ENCODE measurements at places on chromosomes 11 and 22.
A peak's percentile ranks its signal among the peaks of the same experiment; 100 is the strongest.

DNA sequence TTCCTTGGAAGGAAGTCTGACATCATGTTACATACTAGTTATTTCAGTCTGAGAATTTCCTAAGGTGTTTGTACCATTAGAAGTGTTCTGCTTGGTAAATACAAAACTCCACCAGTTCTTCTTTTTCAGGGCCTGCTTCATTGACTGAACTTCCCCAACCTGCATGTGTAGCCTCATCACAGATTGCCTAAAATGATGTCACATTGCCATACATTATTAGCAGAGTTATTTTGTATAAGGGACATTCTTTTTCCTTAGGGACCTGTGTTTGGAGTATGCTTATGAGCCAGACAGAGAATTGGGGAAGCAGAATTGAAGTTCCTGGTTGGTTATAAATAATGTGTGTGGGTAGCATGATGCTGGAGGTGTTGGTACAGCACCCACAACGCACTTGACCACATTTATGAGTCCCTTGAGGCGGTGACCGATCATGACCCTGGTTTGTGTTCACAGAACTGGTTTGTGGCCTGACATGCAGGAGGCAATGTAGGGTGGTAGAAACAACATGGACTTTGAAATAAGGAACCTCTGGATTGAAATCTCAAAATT lies 16.4 kb upstream of the MMP7 start:
- peak; percentile 95 for DNase-seq

GRCh38 chr11:72808331-72808798 lies 5.8 kb upstream of the ATG16L2 start:
- DNase-seq = peak; percentile 81

GRCh38 chr11:66076561-66076960 lies 6.5 kb downstream of the PACS1 start:
- DNase-seq = no peak

DNA sequence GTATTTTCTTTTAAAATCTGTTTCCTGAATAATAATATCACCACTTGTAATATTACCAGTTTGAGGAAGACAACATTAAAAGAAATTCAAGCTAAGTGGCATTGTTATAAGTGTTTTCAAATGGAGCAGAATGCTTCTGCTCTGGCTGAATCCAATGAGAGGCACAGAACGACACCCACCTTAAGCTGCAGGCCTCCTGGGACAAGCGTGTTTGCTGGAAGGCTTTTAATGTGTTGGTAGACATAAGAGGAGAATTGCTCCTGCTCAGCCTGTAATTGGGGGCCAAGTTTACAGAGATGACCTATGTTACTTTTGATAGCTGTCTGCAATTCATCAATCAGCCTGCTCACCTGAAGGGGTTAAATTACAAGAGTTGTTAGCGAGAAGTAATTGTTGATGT lies 242.2 kb downstream of the DCDC1 start:
- DNase-seq = no peak

- DNase-seq = no peak
Observed at GRCh38 chr11:33377412-33378370, 120.5 kb downstream of the HIPK3 start.

DNA sequence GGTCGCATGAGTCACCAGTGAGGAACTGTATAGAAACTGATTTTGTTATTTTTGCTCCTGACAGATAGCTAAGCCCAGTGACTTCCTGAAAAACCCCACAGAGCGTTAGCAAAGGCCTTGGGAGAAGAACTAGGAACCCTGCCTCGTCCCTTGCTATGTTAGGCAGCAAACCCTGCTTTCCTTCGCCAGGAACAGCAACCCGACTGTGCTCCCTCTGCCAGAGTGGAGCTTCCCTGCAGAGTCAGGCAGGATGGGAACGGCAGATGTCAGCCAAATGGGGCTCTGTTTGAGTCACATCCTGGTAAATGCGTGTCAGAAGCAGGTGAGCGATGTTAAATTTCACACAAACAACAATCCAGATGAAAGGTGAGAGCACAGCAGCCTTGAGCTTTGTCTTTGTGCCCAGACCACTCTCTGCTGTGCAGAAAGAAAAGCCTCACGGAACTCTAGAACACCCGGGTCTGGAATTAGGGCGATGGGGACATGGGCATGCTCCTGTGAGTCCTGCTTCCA lies 186.6 kb downstream of the ADAMTS15 start:
- DNase-seq = no peak

- no peak for DNase-seq
Observed at GRCh38 chr11:117419482-117420142, 92.0 kb downstream of the CEP164 start.

DNA sequence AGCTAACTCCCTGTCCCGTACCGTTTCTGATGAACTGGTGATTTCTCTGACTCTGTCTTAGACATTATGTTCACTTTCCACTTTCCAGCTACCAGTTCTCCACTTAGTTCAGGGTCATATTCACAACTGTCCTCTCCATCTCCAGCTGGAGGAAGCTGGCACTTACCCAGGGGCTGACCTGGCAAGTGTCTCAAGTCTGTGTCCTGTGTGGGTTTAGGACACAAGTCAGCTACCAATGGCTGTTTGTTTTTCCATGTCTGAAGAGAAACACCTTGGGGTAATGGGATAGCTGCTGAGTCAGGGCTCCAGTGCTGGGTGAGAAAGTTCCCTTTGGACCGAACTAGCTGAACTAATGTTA lies 134.4 kb downstream of the CSNK2A3 start:
- no peak for DNase-seq

DNA sequence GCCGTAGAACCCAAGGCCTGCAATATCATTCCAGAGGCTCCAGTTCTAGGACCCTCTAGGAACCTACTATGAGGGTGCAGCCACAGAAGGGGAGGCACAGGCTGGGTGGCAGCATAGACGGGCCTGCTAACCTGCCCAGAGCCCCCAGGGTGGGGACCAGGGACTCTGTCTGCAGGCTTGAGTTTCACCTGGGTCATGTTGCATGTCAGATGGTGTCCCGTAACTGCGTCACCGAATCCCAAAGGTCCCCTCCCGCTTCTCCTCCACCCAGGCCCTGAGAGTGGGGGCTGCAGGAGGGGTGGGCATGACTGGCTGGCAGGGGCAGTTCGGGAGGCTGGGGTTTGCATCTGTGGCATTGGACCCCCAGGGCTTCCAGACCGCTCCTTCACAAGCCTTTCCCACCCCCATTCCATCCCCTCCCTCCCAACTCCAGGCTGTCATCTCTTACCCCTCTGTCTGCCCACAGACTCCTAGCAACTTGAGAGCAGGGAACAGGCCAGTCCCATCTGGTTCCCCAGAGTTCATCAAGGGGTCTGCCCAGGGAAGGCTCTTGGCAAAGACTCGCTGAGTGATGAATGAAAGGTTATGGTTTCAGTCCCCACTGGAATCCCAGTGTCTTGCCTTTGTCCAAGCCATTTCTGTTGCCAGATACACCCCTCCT lies 16.3 kb downstream of the MYO7A start:
- DNase-seq = no peak

GRCh38 chr11:8247312-8247711 lies 16.4 kb downstream of the LMO1 start:
- peak; percentile 39 for DNase-seq

DNA sequence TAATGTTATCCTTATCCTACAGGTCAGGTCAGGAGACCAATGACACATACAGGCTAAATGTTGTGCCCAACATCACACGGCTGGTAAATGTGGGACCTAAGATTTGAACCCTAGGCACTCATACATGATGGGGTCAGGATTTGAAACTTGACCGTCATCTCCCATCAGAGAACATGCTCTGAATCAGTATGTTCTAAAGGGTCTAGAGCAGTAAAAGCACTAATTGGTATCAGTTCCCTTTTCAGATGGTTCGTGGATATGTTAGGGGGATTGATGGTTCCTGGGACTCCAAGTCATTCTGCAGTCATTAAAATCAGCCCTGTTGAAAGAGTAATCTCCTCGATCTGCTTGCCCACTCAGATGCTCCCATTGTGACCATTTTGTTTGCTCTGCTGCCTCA lies 65.5 kb downstream of the BMAL1 start:
- no peak for DNase-seq

- DNase-seq = no peak
Observed at GRCh38 chr11:82909015-82909640, 7.6 kb downstream of the DDIAS start.

- DNase-seq = peak; percentile 17
Observed at GRCh38 chr22:36940676-36941075, 27.2 kb downstream of the CSF2RB start.

DNA sequence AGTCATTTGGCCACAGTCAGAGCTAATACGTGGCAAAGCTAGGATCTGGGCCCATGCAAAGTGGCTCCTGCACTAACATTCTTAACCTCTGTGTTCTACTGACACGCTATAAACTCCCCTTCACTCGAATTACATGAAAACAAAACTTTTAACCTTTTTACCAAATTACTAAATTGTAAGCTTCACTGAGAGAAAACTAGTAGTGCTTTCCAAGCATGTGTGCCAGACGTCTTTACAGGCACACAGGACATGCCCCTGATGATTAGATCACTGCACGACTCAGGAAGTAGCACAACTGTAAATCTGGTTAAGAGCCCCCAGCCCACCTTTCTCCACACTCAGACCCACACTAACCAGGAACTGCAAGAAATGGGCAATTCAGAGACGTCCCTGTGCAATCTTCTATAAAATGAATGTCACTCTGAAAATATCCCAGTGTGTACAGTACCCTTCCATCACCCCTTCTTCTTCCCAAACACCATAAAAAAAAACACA lies 16.1 kb downstream of the PHF21A start:
- DNase-seq = no peak

DNA sequence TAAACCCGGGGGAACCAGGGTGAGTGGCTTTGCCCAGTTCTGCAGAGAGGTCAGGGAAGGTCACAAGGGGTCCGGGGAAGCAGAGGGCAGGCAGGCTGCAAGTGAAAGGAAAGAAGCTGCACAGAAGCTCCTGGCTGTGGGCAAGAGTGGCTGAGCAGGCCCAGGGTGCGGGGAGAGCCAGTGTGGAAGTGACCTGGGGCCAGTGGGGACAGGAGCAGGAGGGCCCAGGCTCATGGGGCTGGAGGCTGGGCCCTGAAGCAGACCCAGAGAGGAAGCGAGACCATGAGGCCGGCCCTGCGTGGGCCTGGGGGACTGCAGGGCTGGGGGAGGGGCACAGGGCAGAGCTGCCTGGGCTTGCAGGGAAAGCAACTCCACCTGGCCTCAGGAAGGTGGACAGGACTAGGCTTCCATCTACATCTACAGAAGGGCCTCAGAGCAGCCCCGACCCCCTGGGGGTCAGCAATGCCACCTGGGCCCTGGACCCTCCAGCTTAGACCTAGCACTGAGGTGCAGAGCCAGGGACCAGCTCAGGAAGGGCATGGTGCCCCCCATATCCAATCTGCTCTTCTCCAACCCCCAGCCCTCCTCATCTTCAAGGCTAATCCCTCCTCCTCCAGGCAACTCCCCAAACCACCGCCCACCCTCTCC lies 11.6 kb downstream of the IGF2 start:
- DNase-seq = no peak

DNA sequence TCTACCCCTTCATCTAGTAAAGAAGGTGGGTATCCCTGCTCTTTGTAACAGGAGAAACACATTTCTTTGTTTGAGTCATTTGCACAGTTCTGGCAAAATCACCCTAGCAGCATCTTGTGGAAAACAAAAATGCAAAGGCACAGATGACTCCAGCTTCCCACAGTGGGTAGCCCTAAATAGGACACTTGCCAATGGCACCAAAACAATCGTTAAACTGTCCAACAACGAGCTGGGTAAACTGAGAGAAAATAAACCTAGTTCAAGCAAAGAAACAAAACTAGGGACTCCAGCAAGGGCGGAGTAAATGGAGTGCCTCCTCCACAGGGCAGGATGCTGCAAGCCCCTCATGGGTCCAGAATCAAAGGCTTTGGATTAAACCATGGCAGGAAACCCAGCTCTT lies 239.5 kb downstream of the NTM start:
- DNase-seq = no peak

GRCh38 chr22:20251491-20251890 lies 16.6 kb downstream of the RTN4R start:
- DNase-seq = no peak

- DNase-seq = peak; percentile 72
Observed at GRCh38 chr11:118224511-118225188, at the start of gene JAML. JAML (minus strand) TSS chr11:118225011; CDS start chr11:118214866, 10,145 bp downstream.

DNA sequence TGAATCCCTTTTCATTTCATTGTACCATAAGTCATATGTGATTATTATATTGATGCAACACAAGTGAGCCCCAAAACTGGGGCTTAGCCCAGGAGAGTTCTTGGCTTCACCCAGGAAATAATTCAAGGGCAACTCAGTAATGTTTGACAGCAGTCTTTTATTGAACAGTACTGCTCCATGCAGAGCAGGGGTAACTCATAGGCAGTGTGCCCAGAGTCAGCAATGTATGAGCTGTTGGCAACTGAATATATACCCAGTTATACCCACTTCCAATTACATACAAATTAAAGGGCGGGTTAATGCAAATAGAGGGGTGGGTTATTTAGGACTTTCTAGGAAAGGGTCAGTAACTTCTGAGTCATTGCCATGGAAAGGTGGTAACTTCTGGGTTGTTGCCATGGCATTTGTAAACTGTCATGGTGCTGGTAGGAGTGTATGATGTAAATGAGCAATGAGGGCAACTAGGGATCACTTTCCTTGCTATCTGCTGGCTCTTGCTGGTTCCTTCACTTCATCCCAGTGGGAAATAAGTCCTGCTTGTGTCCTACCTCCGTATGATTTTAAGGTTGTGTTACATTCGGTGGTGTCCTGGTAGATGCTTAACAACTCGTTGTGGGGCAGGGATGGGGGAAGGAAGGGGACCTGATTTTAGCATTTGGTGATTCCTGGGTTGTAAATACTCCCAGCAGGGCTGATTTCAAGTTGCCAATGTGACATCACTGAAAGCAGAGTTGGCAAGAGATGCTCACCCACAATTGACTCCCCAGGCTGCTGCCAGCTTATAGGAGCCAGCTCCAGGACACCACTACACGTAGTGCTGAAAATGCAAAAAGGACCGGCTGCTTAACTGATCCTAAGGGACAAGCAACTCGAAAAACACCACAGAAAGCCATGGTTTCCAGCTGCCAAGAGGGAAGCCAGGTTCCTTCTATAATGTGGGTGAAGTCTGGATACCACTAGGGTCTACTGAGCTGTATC lies 70.1 kb downstream of the SYT9 start:
- no peak for DNase-seq

GRCh38 chr22:24186892-24187670 lies 5.8 kb downstream of the SUSD2 start:
- no peak for DNase-seq

DNA sequence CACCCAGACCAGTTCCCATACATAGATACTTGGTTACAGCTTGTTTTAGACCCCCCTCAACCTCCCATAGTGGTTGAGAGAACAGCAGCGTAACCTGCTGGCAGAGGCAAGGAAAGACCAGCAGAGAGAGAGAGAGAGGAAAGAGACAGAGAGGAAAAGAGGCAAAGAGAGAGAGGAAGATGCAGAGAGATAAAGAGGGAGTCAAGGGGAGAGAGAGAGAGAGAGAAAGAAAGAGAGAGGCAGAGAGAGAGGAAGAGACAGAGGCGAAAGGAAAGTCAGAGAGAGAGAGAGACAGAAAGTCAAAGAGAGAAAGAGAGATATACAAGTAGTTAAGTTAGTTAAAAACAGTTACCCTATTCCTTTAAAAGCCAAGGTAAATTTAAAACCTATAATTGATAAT lies 52.5 kb downstream of the NEU3 start:
- DNase-seq = no peak

GRCh38 chr11:134468081-134468668 lies 56.1 kb upstream of the B3GAT1 start:
- DNase-seq = no peak
